Large intestine (tissue), 12 donors: ENCODE measurements at places on chromosomes 2 and 18.
A peak's percentile ranks its signal among the peaks of the same experiment; 100 is the strongest.

DNA sequence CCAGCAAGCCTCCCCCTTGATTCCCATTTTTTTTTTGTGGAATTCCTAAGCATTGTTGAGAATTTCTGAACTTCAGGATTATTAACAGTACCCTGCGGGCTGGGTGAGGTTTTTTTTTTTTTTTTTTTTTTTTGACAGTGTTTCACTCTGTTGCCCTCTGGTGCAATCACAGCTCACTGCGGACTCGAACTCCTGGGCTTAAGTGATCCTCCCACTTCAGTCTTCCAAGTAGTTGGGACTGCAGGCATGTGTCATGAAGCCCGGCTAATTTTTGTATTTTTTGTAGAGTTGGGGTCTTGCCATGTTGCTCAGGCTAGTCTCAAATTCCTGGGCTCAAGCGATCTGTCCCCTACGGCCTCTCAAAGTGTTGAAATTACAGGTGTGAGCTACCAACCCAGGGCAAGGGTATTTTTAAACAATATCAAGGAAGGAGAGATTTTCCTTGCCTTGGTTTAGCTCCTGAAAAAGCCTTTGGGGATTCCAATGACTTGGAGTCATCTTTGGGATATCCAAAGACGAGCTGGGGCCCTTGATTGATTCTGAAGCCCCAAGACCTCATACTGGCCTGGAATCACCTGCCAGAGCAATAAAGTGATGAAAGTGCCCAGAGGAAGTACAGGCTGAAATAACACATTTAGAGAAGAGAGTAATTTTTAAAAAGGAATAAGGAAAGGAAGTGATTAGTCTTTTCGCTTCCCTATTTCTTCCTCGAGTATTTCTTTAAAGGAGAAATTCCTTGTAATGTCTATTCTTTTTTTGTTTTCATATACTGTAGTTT lies 240.2 kb downstream of the TGIF1 start:
- DNase-seq, result no peak

DNA sequence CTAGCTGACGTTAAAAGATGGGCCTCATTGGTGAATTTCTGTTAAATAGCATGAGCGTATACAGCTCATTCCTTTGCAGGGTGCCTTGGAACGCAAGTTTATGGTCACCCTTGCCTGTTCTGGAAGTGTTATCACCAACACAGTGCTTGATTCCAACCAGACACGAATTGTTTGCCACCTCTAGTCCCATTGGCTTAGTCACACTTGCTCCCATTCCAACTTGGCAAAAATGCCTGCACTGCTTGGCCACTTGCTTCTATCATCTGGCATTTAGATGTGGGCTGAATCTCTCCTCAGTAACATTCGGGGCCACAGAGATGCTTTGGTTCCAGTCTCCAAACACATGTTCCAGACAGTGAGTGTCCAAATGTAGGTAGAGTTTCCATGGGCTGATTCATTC lies 27.5 kb upstream of the ACVR1 start:
- DNase-seq, result no peak

DNA sequence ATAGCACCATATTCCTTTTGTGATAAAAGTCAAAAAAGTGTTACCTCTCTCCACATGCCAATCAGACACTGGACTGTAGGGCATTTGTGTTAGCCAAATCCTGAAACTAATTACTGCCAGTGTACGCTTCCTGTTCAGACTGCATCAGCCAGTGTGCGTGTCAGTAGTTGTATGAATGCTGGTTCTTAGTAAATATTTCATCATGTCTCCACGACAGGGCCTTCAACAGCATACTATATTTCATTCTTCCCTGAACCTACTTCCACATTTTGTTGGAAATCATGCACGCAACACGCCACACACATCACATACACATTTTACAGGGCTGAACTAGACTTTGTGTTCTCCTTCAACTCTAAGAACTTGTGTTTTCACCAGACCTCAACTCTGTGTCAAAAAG lies 77.5 kb downstream of the EPB41L3 start:
- DNase-seq, result no peak

- no peak for DNase-seq
These were observed 262.7 kb upstream of the FSIP2 start for GRCh38 chr2:185475914-185476313.

DNA sequence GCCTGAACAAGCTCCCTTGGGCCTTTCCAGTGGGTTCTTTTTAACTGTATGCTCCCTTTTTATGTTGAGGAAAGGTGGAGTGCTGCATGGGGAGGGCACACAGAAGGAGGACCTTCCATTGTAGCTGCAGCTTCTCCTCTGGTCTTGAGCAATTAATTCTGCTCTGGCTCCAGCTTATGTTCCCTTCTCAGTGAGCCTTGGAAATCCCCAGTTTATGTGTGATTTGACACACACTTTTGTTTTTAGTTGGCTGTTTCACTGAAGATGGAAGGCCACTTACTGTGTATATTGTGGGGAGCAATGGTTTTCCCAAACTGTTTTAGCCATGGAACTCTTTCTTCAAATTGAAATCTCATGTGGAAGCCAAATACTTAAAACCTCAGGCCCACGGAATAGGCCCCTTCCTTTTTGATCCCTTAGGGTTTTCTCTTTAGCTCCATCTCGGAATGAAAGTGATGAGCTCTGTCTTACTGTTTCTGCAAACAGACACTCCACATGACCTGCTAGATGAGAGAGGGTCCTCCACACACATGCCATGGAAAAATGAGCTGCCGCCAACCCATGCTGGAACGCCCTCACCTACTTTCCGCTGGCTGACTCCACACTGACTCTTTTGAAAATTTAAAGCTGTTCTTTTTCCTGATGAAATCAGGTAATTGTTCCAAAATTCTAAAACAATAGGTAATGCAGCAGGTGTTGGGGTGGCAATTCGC lies 280.9 kb upstream of the SIX2 start:
- DNase-seq, result no peak

GRCh38 chr2:112958428-112959108 lies 19.2 kb upstream of the IL36G start:
- peak; percentile 38 for DNase-seq

DNA sequence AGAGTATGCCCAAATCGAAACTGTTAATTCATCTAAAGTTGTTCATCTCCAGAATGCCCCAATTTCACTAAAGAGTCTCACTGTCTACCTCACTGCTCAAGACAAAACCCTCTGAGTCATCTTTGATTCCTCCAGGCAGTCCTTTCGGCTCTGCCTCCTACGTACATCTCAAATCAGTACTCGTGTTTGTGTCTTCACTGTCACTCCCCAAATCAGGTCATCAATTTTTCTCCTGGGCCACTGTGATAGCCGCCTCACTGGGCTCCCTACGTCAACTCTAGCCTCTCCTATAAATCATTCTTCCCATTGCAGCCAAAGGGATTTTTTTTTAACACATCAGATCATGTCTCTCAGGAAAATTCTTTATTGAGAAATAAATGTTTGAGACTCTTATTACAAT lies 42.1 kb upstream of the TTC39C start:
- no peak for DNase-seq

- no peak for DNase-seq
These were observed 505.4 kb downstream of the EIPR1 start for GRCh38 chr2:2872309-2872617.

DNA sequence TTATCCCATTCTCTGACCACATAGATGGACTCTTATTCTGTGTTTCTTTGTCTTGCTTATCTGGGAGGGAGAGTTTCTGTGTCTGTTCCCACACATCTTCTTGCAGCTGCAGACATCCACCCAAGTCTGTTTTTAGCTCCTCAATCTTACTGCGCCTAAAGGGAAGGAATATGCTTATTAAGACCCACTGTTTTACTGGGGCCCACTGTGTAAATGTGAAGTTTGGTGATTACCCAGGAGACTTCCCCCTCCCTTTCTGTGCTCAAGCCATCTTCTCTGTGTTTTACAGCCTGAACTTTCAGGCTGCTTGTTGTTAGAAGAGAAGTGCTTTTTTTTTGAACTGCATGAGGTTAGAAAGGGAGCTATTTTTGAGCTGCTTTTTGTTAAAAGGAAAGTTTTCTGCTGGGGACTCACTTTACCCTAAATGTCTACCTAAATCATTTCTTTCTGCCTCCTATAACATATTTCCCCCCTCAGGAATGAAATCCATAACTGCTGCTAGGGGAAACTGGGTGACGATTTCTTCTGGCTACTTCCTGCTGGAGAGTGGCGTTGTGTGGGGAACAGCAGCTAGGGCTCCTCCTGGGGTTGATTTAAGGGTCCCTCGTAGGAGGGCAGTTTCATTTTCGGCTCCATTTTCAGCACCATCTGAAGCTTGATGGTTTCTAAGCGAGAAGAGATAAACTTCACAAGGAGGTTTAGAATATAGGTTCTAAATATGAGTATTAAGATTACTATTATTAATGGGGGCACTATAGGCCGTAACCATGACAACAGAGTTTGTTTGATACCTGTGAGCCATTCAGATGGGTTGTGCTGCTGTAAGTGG lies 39.5 kb upstream of the GMCL1 start:
- no peak for DNase-seq

GRCh38 chr2:20590704-20591515 lies 60.0 kb downstream of the HS1BP3 start:
- no peak for DNase-seq

DNA sequence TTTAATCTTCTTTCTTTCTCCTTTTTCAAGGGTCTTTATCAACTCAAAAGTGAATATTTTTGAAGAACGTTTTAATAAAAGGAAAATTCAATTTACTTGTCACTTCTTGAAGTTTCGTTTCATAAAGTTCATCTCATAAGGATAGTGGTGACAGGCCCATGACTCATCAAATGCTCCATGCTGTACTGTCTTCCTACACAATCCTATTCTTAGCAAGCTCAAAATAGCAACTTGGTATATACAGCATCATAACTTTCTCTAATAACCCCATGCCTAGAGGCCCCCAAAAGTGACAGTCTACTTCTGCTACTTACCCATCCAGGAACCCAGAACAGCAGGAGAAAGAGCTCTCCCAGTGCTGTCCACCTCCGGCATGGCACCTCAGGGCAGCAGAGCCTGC lies 7.7 kb downstream of the FBXO15 start:
- no peak for DNase-seq

DNA sequence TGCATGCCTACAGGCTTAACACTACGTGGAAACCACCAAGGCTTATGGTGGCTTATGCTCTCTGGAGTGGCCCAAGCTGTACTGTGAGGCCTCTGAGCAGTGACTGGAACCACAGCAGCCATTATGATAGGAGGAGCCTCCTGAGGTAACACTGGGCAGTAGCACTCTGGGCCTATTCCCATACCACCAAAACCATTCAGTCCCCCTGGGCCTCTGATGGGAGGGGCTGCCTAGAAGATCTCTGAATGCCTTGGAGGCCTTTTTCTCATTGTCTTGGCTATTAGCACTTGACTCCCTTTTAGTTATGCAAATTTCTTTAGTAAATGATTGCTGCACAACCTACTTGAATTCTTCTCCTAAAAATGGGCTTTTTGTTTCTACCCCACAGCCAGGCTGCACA lies 985.0 kb downstream of the DPP10 start:
- DNase-seq, result no peak

DNA sequence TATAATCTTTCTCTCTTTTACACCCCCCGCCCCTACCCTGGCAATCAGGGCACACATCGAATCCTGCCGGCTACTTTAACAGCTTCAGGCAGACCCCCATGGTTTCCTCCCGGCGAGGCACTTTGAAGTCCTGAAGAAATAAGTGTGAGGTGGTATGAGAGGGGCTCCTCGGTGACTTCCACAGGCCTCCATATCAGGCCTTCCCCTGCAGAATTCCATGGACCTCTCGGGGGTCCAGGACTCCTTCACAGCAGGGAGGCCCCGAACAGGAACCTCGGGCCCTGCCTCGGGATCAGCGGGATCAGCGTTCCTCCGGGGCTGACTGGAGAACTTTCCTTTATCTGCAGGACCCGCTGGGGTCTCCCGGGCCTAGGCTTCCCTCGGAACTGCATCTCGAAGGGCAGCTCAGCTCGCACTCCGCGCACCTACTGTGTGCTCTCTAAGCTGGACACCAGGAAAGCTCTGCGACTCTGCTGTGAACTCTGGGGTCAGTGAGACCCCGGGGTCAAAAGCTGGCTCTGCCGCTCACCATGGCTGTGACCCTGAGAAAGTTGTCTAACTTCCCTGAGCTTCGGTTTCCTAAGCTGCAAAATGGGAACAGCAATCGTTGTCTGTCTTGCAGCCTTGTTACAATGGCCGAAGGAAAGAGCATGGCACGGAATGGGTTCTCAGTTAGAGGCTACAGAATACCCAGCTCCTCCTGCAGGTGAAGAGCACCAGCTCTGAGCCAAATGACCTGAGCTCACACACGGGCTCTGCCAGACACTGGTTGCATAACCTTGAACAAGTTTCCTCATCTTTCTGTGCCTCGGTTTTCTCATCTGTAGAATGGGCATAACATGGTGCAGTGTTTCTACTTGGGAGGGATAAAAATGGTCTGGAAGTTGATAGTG lies 97.4 kb upstream of the ID2 start:
- DNase-seq, result no peak

DNA sequence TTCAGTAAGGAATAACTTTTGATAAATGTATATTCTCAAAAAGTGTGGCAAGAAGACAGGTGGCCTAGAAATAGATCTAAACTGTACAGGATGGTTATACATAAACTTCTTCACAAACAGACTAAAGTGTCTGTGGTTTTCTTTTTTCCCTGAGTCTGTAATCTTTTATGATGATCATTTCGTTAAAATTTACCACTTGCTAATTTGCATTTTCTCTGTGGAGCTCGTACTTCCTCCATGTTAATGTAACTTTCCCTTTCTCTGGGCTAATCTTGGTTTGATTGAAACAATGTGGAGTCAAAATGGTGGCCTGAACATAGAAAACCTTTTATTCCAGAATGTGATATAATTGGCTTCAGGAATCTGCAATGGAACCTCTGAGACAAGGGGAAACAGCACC lies 166.2 kb downstream of the FTCDNL1 start:
- DNase-seq, result no peak

DNA sequence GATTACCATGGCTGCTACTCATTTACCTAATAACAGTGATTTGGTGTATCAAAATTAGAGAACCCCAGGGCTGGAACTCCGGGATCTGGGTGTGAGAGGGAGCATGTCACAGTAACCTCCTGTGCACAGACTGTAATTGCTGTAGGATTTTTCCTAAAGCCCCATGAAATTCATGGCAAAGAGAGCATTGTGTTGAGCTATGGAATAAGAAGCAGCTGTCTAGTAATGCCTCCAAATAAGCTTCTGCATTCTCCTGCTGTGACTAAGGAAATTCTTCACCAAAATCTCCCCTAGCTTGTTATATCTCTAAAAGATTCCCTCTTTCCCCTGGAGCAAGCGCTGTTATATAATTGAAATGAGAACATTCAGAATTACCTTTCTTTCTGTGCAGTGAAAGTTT lies 158.1 kb upstream of the SPATS2L start:
- DNase-seq, result no peak
